ENCODE measurements at places on chromosomes 2 and 18.

DNA sequence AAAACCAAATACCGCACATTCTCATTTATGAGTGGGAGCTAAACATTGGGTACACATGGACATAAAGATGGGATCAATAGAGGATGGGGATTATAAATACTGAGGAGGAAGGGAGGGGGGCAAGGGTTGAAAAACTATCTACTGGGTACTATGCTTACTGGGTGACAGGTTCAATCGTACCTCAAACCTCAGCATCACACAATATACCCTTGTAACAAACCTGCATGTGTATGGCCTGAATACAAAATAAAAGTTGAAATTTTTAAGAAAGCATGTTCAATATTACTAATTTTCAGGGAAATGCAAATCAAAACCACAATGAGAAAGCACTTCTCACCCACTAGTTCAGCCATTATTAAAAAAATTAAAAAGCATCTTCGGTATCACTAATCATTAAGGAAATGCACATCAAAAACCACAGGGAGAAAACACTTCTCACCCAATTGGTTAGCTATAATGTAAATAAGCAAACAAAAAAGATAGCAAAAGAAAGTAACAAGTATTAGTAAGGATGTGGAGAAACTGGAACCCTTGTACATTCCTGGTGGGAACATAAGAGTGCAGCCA is 99.3 kb upstream of the STON1 start:
- DNase-seq, result no peak

- DNase-seq, result no peak
Observed at GRCh38 chr2:156573710-156574109, 137.5 kb downstream of the GPD2 start.

DNA sequence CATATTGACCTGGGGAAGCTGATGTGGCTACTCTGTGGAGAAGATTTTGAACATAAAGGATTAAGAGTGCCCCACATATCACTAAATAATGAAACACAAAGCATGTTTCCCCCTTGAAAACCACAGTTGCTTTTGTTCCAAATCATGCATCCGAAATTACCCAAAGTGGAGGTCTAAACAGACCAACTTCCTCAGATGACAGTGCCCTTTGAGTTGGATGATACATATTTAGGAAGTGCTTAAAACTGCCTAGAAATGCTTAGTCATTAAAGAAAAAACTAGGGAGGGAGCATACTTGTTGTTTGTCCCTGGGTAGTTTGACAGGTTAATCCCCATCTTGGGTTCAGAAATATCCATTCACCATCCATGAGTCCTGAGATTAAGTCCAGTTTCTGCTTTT is 1070.3 kb downstream of the SUCLG1 start:
- no peak for DNase-seq

GRCh38 chr2:150425121-150425955 is 62.1 kb downstream of the RND3 start:
- DNase-seq, result peak; percentile 27

DNA sequence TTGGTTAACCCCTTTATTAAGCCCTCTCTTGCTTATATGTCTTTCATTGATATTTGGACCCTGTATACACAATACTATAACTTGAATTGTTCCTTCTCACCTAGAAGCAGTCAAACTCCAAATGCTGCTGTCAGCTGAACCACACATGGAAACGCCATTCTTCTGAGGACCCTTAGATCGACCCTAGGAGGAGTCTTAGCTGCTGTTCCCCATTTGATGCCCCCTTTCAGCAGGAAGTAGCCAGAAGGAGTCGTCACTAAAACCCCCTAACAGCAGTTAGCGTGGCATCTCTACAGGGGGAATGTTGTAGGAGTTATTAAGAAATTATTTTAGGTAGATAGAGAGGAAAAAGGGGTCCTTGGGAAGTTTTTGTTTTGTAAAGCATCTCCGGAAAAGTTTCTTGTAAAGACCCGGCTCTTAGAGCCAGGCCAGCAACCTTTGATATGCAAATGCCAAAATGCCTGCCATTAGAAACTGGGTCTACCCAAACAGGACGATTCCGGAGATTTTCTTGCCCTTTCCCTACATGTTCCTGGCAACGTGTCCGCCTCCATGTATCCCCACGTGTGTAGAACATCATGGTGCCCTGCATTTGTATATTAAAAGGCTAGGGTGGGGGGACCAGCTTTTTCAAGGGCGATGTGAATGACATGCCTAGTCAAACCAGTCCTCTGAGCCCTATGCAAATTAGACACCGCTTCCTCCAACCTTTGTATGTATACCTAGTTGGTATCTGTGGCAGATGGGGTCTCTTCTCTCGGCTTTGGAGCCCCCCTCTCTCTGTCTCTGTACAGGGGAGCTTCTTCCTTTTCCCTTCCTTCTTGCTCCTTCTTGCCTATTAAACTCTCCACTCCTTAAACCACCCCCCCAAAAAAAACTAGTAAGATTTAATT is 638.4 kb upstream of the POU3F3 start:
- DNase-seq, result no peak

DNA sequence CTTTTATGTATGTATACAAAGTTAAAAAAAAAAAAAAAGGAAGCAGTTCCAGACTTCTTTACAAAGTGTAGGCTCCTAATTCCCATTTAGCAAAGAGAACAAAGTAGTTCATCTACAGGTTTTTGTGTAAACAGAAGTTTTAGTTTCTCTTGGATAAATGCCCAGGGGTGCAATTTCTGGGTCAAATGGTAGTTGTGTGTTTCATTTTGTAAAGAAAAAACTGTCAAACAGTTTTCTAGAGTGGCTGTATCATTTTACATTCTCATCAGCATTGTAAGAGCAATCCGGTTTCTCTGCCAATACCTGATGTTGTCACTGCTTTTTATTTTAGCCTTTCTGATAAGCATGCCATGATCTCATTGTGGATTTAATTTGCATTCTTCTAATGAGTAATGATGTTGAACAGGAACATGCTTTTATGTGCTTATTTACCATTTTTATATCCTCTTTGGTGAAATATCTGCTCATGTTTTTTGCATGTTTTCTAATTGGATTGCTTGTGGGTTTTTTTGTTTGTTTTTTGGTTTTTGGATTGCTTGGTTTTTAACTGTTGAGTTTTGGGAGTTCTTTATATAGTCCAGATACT is 16.6 kb upstream of the PSME4 start:
- DNase-seq, result no peak

GRCh38 chr18:23108496-23108895 is 26.8 kb upstream of the CABLES1 start:
- DNase-seq, result no peak

DNA sequence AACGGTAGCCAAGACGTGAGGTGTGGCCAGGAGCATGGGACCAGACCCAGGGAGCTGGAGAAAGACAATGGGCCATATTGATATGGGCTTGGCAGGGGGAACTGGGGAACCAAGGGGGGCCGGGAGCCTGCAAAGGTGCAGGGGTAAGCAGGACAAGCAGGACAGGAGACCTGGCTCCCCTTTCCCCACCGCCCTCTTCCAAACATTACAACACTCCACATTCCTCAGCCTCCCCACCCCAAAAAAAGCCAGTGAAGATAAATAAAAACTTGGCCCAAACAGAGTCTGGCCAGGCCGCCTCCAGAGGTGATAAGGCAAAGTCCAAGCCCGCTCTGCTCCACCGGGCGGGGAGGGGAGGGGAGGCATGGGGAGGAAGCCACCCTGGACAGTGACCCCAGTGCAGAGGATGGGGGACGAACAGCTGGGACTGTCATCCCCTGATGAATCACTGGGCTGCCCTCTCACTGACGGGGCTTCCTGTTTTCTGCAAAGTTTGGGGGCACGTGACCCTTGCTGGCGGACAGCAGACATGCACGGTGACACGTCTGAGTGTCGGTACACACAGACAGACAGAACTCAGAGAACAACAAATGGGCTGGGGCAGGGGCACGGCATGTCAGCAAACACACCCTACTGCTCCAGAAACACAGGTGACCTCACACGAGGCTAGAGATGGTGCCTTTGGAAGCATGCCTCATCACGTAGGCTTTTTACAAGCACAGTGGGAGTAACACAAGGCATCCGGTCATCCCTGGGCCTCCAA is 100.2 kb downstream of the TNS1 start:
- peak; percentile 89 for DNase-seq

DNA sequence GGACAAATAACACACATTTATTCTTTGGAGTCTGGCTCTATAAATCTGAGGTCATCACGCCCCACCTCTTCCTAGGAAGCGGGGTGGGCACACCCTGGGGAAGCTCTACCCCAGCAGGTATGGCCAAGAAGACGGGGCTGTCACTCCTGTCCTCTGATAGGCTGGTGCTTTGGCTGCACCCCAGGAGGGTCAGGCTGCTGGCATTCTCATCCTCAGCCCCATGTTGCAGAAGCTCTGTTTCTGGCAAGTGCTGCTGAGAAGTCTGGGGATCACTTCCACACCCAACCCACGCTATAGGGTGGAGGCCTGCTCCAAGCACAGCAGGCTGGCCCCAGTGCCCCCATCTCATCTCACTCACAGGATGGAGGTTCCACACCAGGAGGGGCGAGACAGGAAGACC is 17.6 kb downstream of the ARHGEF4 start:
- DNase-seq, result no peak

- no peak for DNase-seq
Observed at GRCh38 chr2:217466805-217467204, 536.0 kb downstream of the TNS1 start.

GRCh38 chr18:29501952-29502351 is 1325.0 kb upstream of the CDH2 start:
- no peak for DNase-seq

DNA sequence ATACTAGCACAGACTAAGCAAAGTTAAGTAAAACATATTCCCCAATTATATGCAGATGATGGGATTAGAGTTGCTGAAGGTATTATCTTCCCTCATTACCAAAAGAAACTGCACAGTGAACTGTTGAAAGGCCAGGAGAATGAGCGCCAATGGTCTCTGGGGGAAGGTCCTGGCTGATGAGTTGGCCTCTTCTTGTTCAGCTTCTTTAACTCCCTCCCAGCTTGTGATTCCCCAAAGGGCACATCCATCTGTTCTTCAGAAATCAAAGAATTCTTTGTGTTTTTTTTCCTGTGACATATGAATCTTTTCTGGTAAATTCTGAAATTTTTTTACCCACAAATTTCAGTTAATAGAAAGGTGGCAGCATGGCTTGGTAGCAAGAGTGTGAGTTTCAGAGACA is 667.6 kb downstream of the CNTNAP5 start:
- no peak for DNase-seq

- DNase-seq, result no peak
Observed at GRCh38 chr2:105796131-105796638, 51.5 kb downstream of the NCK2 start.

- no peak for DNase-seq
Observed at GRCh38 chr2:238581126-238581525, 154.4 kb downstream of the ASB1 start.

GRCh38 chr2:151887164-151887563 is 58.9 kb upstream of the ARL5A start:
- no peak for DNase-seq
